ENCODE measurements at places on chromosomes 4 and X. TPM values are rescaled to one million over a fixed set of nuclear protein-coding genes. Genes with fewer than 3 reads are reported as not detected.

P2RY4 gene
- total RNA-seq: 0.64 TPM

RAB41 gene
- total RNA-seq: not detected

COX7B gene
- total RNA-seq: 412 TPM

RASL11B gene
- not detected for total RNA-seq

ATP7A gene
- total RNA-seq: 9.4 TPM

MAGEA2 gene
- not detected for total RNA-seq

PCDH11X gene
- total RNA-seq: 1.3 TPM

CSN1S1 gene
- total RNA-seq: 6.7 TPM

HGFAC gene
- 1.3 TPM for total RNA-seq

PCDH19 gene
- 1.6 TPM for total RNA-seq

GYPE gene
- 0.66 TPM for total RNA-seq

HEPH gene
- 13.9 TPM for total RNA-seq

MND1 gene
- not detected for total RNA-seq

All from breast epithelium (tissue), 4 donors.